Glutamatergic neuron (in vitro differentiated cells): ENCODE measurements at places on chromosomes 3 and 15. TPM values are rescaled to one million over a fixed set of nuclear protein-coding genes. Genes with fewer than 3 reads are reported as not detected.

GNAT1 gene
- total RNA-seq = not detected

RBP2 gene
- not detected for total RNA-seq

IQCF6 gene
- total RNA-seq = not detected

TM4SF1 gene
- not detected for total RNA-seq

KLHL40 gene
- total RNA-seq = 0.44 TPM

SLC27A2 gene
- total RNA-seq = not detected

CIDEC gene
- total RNA-seq = not detected

DNA sequence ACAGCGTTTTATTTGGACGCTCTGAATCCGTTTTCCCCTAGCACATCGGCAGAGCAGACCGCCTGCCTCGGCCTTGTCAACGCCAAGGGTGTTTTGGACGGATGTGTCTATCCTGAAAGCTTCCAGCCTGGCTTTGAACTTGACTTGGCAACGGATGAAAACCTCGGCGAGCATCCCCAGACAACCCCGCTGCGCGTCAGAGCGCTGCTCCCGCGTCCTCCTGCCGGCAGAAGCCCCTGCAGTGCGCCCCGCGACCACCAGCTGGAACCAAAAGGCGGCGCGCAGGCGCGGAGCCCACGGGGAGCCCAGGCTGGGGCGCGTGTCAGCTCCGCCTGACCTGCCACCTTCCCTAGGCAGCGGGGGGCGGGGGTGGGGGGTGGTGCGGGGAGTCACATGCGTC is 26.2 kb upstream of the ARL8B start:
- DNase-seq = peak; percentile 82

DNA sequence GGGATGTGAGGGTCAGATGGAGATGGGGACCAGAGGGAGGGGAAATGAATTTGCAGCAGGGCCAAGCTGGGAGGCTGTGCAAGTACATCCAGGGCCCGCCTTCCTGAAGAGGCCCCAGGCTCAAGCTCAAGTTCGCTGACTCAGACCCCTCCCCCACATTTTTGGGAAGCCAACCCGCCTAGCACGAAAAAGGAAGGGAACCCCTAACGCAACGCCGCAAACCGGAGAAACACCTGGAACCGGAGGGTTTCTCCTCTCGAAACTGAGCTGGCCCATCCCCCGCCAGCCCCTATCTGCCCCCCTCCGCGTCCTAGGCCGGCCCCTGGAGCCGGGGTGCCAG is 624 bp downstream of the AP3B2 start:
- no peak for DNase-seq

- no peak for DNase-seq
Observed at GRCh38 chr15:69585937-69586336, 133.3 kb downstream of the RPLP1 start.

DNA sequence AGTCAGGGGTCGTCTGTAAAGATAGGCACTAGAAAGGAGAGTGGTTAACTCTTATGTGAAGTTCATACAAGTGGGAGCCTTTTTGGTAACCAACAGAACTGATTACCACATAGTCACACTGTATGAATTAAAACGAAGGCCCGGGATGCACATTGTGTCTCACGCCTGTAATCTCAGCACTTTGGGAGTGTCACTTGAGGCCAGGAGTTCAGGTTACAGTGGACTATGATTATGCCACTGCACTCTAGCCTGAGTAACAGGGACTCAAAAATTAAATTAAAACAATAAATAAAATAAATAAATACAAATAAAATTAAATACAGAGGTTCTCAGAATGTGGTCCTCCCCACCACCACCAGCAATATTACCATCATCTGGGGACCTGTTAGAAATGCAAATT is 467 bp downstream of the DNAAF4 start:
- no peak for DNase-seq

GRCh38 chr15:69830876-69831275 is 266.8 kb downstream of the TLE3 start:
- DNase-seq = no peak

DNA sequence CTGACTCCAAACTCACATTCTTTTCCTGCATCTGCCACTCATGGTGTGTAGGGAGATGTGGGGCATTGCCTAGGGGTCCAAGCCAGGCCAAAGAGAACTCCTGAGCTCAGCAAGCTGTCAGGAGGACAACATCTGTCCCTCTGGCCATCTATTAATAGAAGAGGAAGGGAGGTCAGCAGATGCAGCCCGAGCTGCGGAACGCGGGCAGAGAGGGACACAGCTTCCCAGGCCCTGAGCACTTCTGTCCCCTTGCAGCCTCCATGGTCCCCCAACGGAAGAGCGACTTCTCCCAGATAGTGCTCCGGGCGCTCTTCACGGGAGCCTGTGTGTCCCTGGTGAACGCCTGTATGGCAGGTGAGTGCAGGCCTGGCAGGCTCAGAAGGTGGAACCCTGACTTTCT is 37.3 kb upstream of the PDE8A start:
- no peak for DNase-seq

GRCh38 chr3:156764751-156765150 is 61.4 kb upstream of the LEKR1 start:
- DNase-seq = no peak

- no peak for DNase-seq
Observed at GRCh38 chr15:38860253-38860652, 295.6 kb upstream of the RASGRP1 start.

DNA sequence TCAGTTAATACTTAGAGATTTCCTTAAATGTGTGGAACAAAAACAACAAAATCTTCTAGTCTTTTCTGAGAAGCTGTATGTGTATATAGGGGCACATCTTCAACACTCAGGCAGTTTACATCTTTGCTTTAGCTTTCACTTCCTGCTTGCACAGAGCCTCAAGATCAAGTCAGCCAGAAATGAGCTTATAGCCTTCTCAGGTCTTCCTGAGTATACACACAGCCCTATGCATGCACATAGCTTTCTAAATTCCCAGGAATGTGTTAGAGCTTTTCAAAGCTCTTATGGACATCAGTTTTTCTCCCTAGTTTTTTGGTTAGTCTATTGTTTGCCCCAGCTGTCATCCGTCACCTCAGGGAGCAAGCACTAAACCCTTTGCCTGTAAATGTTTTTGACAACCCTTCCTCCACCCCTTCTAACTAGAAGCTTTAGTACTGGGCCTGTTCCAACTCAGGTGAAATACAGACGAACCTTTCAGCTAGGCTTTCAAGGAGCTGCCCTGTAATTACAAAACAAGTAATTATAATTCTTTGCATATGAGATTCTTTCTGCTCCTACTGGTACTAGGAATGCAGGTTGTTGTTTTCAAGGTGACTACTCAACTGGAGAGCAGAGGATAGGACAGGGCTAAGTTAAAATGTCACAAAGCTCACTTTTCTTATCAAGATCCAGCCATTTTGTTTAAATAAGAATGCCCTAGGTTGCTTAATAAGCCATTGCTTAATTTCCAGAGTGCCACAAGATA is 22.6 kb upstream of the MTMR10 start:
- DNase-seq = no peak

DNA sequence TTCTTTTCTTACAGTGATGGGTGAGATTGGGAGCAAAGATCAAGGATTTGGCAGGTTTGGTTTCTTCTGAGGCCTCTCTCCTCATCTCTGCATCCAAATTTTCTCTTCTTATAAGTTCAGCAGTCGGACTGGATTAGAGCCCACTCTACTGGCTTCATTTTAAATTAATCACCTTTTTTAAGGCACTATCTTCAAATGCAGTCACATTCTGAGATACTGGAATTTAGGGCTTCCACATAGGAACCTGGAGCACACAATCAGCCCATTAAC is 56.5 kb upstream of the PLSCR4 start:
- DNase-seq = no peak

DNA sequence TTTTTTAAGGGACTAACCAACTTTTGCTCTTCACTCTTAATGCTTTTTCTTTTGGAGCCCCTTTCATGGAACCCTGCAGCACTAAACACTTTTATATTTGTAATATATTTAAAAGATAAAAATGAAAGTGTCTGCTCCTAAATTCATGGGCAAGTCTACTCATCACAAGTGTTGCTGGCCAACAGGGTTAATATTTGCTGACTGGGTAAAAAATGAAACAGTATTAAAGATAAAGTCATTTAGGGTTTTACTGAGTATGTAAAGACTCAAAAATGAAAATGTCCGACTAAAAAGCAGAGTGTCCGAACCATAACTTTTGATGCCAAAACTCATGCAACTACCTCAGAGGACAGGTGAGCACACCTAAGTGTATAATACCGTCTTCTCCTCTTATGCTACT is 54.0 kb downstream of the MOBP start:
- no peak for DNase-seq
